ENCODE measurements at places on chromosomes 2 and 18.

DNA sequence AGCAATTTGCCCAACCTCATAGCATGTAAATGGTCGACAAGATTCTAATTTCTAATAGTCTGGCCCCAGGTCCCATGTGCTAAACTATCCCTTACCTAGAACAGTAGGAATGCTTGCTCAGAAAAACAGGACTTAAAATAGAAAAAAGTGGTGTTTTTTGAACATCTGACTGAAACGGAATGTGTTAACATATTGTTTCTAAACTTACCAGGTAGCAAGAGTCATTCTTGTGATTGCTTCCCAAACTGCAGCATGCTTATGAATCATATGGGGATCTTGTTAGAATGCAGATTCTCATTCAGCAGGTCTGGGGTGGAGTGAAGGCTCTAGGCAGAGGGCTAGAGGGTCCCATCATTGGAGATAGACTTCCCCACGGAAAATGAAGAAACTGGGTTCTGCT lies 5.8 kb upstream of the SLC20A1 start:
- no peak for DNase-seq

- DNase-seq, result no peak
Measured at GRCh38 chr2:60172801-60173200, 380.7 kb downstream of the BCL11A start.

- DNase-seq, result no peak
Measured at GRCh38 chr18:6052449-6052913, 157.2 kb upstream of the TMEM200C start.

GRCh38 chr2:191691016-191691735 lies 13.2 kb downstream of the NABP1 start:
- peak; percentile 76 for DNase-seq

GRCh38 chr2:64380853-64381527 lies 73.0 kb upstream of the LGALSL start:
- no peak for DNase-seq
